Activated T-helper 9 cell treated with anti-CD3 and anti-CD28 coated beads, Interleukin-2, amount 50 U/mL, for 16 hours (primary cell): ENCODE measurements at places on chromosomes 6 and 20.

DNA sequence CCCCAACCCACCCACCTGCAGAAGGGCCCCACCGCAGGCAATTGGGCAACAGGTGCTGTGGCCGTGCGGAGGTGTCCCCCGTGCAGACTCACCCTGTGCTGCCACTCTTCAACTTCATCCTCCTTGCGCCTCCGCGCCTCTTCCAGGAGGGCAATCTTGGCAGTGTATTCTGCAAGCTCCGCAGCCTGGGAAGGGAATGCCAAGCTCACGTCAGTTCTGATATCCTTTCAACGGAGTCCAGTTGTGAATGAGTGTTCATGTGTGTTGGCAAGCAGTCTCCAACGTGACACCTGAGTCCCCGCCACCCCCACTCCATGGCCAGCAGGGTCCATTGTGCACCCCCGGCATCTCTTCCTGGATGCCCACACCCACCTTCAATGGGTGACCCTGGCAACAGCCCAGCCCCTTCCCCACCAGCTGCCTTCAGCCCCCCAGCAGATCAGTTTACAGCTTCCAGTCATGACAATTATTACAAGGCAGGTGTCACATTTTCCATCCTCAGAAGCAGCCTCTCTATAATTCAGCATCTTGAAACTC is 49.9 kb downstream of the EZR start:
- DNase-seq, result no peak

DNA sequence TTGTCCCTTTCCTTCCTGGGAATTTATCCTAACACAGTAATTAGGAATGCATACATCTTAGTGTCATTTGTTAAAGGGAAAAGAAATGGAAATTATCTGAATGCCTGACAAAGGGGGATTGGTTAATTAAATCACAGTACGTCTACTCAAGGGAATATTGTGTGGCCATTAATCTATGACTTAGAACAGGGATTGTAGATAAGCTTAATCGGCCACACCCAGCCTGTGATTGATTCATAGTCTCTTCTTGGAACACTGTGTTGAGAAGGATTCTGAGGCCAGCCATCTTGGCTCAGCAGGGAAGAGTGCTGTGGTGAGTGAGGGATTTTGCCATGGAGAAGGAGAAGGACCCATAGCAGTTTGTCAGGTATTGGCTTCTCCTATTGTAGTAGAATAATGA is 50.5 kb downstream of the CTNNBL1 start:
- no peak for DNase-seq

DNA sequence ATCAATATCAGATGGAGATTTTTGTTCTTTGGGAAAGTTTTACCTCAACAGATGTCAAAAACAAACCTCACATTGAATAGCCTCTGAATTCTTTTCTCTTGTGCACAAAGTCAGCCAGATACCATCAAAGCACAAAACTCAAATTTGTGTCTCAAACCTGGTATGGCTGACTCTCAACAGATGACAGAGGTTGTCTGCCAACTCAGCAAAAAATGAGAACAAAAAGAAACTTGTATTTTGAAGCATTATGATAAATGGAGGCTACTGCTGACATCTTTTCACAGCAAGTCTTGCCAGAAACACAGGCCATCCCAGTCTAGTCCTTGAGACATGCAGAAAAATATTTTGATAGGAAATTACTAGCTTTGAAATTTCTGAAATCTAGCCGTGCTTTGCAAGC is 79.8 kb downstream of the KIF16B start:
- no peak for DNase-seq

GRCh38 chr6:20931093-20931492 is 396.8 kb downstream of the CDKAL1 start:
- DNase-seq, result no peak

DNA sequence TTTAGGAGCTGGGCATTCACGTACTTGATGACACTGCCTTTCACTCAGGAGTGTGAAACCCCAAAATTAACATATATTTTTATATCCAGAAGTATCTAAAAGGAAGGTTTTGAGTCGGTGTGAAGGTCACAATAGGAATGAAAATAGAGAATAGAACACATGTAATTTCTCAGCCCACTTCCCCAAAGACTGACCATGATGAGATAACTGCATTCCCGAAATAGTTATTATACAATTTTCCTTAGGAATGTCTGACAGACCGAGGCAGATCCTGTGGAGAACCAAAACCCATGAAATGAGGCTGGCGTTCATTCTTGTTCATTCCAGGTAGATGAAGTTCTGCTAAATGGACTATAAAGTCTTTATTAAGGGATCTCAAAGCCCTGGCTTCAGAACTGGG is 10.3 kb downstream of the NSFL1C start:
- no peak for DNase-seq

DNA sequence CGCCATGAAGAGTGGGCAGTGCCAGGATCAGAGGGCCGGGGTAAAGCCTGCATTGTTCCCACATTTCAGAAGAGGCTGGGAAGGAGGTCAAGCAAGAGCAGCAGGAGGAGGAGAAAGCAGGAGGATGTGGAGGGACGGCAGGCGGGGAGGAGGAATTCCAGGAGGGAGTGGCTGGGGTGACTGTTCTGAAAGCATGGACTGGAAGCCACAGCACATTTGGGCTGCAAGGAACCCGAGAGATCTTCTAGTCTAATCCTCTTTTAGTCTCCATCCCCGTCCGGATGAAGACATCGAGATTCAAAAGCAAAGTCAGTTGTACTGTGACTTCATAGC is 76.9 kb downstream of the FAM50B start:
- no peak for DNase-seq

- no peak for DNase-seq
These were observed 43.1 kb upstream of the NAA20 start for GRCh38 chr20:19973961-19974629.

DNA sequence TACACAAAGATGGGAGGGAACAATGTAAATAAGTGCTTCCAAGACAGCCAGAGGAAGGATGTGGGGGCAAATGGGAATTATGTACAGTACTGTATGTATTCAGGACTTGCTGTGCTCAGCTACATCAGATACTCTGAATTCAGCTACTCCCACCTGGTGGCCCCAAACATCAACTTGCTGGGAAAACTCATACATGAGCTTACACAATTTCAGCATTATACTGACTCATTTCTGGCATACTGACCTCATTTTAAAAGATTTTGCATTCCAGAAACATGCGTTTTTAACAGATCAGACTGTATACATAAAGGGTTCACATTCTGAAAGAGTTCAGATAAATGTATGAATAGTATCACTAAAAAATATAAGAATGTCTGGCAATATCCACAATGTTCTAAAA is 59.7 kb downstream of the GPX5 start:
- no peak for DNase-seq

DNA sequence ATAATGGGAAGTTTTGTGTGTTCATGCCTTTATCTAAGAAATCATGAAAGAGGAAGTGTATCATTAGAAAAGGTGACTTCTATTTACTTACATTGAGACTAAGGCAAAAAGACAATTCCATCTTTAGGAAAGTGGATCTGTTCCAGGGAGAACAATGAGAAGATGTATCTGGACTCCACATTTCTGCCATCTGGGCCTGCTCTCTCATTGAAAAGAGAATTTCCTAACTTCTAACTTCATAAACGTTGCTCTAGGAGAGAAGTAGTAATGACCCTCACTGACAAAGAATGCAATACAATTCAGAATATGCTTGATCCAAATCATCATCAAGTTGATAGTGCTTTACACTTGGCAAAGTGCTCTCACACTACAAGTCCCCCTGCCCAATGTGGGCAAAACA is 294.2 kb downstream of the OGFRL1 start:
- DNase-seq, result no peak

DNA sequence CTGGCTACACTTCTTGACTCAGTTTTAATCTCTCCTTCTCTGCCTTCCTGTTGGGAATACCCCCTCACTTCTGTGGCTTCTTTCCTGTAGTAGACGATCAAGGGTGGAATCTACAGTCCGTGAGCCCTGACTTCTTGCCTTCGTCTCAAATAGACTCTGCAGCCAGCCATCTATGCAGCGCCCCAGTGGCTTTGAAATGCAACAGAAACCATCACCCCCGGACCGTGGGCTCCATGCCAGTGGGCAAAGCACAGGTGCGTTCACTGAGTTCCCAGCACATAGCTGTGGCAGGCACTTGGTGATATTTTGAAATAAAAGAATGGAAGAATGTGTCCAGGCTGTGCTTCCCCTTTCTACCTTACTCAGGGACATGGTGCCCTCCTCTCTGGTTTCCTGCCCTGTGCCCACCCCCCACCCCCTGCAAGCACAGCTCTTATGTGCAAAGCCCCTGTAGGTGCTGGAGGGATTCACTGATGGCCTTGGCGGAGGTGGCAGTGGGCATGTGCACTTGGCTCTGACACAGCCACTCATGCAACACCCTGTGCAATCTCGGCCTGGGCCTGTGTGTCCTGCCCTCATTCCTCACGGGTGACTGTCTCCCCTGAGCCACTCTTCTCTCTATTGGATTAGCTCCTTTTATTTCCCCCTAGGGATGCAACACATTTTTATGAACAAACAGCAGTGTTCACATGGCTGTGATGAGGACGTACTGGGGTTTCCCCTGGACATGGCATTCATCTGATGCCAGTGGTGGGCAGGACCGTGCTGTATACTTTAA is 5.5 kb upstream of the CDSN start:
- no peak for DNase-seq

DNA sequence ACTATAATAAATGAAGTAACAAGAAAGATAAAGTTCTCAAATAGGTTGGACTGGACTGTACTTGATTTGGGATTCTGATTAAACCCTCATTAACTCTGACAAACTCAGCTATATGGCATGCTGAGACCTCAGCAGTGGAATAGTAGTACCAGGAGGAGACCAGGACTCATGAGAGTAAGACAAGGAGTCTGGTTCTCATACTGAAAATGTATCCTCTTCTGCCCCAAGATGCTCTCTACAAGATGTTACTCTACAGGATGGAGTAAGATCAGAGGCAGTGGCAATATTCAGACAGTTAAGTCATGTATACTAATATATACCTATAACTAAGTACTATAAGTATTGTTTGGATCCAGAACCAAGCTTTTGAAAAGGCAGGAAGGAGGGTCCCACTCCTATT is 31.9 kb upstream of the SYNCRIP start:
- no peak for DNase-seq

DNA sequence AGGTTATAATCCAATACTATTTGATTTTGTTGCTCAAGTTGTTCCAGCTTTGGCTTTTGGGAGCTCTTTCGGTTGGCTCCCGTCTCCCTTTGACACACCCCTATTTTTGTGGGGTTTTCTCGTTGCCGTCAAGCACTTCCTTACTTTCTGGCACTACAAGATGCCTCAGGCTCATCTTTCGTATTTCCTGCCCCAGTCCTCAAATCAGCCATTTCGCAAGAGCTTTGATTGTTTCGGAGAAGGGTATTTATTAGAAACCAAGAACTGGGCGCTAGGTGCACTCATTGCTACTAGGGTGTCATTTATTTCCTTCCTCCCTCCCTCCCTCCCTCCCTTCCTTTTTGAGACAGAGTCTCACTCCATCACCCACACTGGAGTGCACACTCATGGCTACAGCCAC is 13.3 kb upstream of the SOX12 start:
- DNase-seq, result no peak

- no peak for DNase-seq
These were observed 3.6 kb downstream of the TAGAP start for GRCh38 chr6:159041181-159041580.

DNA sequence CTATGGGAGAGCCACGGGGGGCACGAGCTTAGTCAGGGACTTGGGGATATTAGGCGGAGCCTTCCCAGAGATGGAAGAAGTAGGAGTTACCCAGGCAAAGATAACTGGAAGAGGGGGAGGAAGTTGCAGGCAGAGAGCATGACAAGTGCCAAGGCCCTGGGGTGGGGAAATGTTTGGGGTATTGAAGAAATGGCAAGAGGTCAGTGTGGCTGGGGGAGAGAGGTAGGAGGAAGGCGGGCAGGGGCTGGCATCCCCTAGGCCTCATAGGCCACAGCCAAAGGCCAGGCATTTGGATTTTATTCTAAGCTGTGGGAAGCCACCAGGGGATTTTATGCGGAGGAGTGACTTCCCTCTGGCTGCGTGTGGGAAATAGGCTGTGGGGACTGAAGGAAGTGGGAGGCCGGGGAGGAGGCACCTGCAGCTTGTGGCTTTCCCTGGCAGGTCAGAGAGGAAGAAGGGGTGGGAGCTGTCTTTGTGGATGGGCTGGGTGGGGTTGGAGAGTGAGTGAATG is 22.7 kb downstream of the SNAI1 start:
- DNase-seq, result no peak

DNA sequence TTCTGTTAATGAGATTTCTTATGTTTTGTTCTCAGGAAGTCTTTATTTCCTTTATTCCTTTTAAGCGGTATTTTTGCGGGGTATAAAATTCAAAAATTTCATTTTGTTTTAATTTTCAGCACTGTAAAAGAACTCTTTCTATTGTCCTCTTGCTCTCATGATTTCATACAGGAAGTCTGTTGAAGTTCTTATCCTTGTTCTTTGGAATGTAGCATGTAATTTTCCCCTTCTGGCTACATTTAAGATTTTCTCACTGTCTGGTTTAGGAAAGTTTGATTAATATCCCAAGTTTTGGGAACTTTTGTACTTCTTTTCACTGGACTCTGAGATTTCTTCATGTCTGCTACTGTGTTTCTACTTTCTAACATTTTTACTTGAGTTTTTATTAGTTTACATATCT is 581.4 kb upstream of the GJE1 start:
- DNase-seq, result no peak

- DNase-seq, result no peak
These were observed 191.0 kb upstream of the SNX9 start for GRCh38 chr6:157631838-157632614.

- no peak for DNase-seq
These were observed 126.1 kb downstream of the ARHGAP18 start for GRCh38 chr6:129583866-129584265.

DNA sequence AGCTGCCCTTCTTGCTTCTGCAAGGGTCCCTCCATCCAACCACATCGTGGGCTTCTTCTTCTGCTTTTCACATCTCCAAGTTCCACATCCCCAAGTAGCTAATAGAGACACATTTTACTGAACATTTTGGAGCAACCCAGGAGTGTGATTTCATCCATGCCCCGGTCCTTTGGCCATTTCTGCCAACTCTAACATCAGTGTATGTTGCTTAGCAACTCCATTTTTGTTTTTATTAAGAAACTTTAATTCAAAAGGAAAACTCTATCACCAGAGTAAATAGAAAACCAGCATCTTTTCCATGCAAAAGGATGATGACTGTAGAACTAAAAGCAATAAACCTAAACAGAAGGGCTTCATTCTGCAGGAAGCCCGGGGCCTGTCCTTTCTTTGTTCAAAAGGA is 32.7 kb upstream of the SULF2 start:
- DNase-seq, result no peak

GRCh38 chr6:169726049-169726400 is 1.7 kb upstream of the PHF10 start:
- no peak for DNase-seq

- DNase-seq, result no peak
These were observed 191.4 kb downstream of the ADGRB3 start for GRCh38 chr6:68826501-68826900.

DNA sequence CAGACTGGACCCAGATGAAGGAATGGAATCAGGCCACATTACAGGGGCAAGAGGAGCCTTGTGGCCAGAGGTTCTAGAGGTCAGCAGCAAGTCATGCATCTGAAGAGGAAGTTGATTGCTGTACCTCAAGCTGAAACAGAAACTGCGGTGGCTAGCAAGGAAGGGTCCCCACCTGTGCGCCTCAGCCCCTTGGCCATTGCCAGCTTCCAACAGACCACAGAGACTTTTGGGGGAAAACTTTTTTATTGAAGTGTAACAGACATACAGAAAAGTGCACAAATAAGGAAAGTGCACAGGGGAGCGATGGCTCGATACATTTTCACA is 26.8 kb upstream of the SLC9A8 start:
- no peak for DNase-seq
